NK-92 treated with Interleukin-12 subunit alpha and Interleukin-12 subunit beta, amount 100 ng/mL, for 24 hours (cell line): ENCODE measurements at places on chromosomes 1 and 21.

DNA sequence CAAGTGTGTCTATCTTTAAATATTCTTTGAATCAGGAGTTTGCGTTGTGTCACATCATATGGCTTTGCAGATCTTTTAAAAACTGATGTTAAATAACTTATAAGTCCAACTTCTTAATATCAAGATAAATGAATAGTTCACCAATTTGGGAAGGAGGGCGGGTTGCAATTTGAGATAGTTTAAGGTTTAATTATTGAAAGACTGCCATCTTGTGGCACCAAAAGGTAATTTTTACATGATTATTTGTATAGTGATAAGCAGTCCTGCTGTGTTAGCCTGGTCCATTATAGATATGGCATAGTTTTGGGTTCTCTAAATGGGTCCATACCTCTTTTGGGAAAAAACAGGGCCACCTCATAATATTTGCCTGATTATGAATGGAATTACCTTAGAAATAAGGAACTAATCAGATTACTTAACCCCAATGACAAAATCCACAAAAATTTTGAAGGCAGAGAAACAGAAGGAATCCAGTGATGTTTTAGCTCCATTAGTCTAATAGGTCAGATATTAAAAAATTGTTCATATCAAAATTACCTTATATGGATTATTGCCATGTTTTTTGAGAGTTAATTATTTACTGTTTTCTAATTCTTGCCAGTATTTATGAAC lies 64.3 kb downstream of the PRKAA2 start:
- no peak for DNase-seq

DNA sequence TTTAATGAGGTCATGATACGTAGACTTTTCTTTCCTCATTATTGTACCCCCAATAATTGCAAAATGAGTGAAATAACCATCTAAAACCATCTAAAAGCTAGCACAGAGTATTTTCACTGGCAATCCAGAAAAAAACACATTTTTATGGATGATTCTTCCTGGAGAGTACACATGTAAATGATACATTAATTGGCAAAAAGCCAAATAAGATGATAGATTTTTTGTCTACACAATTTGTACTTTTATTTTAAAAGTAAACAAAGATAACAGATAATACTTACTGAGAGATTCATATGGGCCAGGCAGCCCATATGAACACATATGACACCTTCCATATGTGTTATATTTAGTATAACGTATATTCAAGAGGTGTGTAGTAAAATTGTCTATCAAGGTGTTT lies 2.5 kb upstream of the KRTAP19-7 start:
- DNase-seq: no peak

GRCh38 chr1:194698908-194699318 lies 1512.5 kb upstream of the B3GALT2 start:
- no peak for DNase-seq

DNA sequence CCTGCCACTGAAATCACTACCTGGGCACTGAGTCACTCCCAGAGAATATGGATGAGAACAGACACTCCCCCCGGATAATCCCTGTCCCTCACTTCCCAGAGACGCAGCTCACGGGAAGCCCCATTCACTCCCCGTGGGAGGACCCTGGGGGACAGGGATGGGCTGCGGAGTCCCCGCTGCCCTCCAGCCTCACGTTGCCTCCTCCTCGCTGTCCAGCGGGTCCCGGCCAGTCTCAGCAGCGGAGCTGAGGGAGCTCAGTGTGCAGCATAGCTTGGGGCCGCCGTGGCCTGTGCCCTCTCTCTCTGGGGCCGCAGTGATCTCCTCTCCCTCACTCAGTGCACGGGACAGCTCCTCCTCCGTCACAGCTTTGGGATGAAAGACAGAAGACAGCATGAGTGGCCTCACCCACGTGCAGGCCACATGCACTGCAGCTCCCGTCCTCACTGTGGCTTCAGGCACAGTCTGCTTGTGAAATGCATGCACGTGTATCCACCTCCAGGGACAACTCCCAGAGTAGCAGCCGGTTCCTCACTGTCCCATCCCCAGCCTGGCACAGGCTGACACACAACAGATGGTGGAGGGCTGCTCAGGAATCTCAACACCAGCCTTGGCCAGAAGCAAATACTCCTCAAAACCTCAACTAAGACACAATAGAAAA lies 7.4 kb downstream of the CFAP410 start:
- no peak for DNase-seq

DNA sequence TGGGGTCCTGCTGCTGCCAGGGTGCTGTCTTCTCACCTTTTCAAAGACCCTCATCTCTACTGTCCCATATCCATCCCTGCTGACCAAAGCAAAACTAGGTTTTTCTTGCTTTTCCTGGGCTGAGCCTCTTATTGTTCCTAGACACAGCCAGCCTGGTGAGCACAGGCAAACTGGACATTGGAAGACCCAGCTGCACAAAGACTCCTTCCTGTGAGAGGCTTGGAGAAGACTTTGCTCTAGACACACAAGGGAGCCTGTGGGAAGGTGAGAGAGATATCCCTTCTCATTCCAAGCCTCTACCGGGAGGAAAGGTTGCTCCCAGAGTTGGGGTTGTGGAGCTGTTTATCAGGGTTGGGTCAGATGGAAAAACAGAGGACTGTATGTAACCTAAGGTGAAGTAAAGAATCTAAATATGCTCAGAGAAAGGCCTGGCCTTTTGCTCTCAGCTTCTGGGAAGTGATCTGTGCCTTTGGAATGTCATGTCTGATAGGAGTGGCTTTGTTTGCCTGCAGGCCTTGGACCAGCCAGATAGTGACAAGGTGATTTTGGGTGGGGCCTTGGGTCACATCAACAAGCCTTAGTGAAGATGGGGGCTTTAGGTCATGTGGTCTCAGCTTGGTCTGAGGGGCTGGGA lies 87.6 kb upstream of the RUNX1 start:
- no peak for DNase-seq

GRCh38 chr1:21368515-21369289 lies 71.2 kb upstream of the NBPF3 start:
- peak; percentile 36 for DNase-seq

DNA sequence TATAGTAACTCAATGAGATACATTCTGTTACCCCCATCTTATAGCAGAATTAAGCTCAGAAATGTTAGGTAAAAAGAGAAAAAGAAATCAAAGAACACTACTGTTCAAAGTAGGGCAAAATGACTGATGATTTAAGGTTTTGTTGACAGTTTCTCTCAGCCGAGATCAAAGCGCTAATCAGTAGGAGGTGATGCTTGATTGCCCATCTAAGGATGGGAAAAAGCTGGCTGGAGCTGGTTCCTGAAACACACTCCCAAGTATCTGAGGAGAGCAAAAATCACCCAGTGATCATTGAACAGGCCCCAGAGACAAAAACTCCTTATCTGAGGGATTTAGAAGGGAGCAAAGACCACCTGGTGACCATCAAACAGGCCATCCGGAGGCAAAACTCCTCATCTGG lies 64.5 kb upstream of the CSF1 start:
- no peak for DNase-seq

DNA sequence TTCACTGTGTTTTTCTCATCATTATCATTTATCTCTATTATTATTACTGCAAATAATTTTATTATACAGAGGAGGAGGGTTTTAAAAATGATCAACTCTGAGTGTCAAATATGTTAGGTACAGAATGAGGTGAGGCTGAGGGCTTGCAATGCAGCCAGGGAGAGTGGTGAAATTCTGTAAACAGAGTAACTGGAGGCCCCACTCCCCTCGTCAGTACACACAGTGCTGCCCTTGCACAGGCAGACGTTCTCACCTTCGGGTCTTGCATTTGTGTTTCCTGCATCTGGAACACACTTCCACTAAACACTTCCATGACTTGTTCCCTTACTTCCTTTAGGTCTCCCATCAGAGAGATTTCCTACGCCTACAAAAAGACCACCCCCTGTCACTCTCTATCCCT lies 24.3 kb upstream of the COA6 start:
- DNase-seq: no peak

DNA sequence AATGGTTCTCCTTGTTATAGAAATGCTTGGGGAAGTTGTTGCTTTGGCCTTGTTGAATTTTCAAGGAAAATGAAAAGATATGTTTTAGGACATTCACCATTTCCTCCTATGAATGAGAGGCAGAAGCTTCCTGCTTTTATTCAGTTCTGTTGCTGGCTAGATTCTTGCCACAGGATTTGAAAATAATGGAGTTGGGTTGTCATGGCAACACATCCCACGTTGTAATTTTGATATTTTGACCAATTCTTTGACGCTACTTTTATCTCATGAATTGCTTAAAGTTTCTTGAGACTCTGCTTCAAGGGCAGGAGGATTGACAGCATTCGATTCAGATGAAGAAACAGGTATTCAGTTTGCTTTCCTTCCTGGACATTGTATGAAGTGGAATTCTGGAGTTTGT lies 331.5 kb downstream of the PRDM2 start:
- no peak for DNase-seq

DNA sequence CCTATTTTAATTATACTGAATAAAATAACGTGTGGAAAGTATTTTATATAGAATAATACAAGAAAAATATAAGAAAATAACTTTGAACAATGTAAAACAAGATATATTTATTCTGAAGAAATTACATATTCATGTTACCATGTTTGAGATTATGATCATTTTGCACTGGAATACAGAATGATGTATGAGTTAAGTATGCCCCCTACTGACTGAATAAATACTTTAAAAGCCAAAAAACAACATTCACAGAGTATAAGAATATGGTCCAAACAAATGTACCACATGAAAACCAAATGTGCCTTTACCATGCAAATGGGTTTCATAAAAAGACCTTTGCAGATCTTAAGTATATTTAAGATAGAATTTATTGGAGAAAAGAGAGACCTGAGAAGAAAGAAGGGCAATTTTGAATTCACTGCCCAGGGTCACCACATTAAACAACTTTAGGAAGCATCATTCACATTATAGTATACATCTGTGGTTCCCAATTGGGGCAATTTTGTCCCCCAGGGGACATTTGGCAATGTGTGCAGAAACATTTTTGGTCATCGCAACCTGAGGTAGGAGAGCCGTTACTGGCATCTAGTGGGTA lies 136.6 kb upstream of the GFI1 start:
- DNase-seq: no peak

GRCh38 chr1:239995281-239995680 lies 96.4 kb upstream of the FMN2 start:
- no peak for DNase-seq

DNA sequence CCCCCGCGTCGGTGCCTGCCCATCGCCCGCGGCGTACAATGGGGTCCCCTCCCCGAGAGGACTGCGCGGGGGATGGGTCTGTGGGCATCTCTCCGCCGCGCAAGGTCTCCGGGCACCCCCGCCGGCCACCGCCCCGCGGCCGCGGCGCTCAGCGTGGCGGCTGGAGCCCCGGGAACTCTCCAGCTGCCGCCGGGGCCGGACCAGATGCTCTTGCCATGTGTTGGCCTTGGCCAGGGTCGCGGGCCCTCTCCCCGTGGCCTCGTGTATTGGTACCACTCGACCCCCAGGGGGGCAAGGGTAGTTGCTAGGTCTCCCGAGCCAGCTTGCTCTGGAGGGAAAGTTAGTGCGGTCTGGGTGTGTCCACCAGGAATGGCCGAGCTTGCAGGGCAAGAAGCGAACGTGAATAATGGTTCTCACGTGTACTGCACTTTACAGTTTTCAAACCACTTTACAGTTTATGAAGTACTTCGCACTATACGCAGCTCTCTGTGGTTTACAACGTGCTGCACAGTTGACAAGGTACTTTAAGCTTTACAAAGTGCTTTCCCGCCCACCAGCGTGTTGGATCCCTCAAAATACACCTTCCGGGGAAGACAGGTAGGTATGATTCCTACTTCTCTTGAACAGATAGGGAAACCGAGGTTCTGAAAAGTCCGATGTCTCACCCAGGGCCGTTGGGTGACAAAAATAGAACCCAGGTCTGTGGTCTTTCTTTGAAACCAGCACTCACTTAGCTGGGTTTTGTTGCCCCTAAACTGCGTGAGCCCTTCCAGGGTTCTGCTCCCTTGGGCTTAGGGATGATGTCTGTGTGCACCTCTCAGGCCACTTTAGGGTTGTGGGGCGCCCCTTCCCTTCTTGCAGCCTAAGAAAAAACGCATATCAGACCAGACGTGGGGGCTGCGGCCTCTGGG lies 1.2 kb downstream of the EPHB2 start:
- no peak for DNase-seq

DNA sequence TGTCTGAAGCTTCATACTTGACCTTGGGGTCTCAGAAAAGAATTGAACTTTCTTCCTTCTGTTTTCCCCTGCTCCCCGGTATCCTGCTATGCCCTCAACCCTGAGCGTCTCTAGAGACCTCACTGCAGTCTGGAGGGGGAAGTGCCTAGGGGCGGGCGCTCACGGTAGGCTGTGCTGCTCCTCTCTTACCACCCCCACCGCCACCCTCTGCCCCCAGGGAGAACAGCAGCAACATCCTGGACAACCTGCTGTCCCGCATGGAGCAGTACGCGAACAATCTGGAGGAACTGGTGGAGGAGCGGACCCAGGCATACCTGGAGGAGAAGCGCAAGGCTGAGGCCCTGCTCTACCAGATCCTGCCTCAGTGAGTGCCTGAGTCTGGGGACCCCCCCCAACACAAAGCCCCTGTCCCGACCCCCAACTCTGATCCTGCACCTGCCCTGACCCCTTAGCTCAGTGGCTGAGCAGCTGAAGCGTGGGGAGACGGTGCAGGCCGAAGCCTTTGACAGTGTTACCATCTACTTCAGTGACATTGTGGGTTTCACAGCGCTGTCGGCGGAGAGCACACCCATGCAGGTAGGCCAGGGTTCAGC lies 10.3 kb downstream of the NPR1 start:
- no peak for DNase-seq

GRCh38 chr1:30882678-30883388 lies 25.7 kb downstream of the SDC3 start:
- DNase-seq: no peak

GRCh38 chr1:115056395-115056798 lies 26.8 kb downstream of the TSHB start:
- no peak for DNase-seq

DNA sequence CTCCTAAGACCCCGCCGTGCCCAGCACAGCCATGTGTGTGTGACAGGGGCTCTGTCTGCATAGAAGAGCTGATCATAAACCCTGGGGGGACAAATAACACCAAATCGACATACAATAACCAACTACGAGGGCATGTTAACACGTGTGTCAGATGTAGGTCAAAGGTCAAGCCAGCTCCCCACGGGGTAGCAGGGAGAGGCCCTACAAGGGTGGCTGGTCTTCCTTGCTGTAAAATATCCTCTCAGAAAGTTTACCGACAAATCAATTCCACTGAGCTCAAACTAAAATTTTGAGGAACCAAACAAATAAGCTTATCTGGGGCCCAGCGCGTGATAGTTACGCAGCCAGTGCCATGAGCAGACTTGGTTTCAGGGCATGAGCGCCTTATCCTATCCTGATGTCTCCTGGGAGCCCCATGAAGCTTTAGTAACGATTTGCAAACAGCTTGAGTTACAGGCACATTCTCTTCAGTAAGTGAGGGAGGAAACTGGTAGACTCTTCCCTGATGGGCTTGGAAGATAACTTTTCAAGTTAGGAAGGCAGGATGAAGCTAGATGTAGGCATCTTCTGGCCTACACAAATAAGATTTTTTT lies 2.7 kb upstream of the TMPRSS3 start:
- no peak for DNase-seq

GRCh38 chr1:81553503-81553902 lies 247.2 kb upstream of the ADGRL2 start:
- no peak for DNase-seq

GRCh38 chr1:211326140-211326527 lies 499 bp upstream of the TRAF5 start:
- DNase-seq: no peak
